ENCODE measurements at places on chromosomes 4 and X.

GRCh38 chrX:136347706-136348105 lies 46.9 kb downstream of the ADGRG4 start:
- no peak for DNase-seq

DNA sequence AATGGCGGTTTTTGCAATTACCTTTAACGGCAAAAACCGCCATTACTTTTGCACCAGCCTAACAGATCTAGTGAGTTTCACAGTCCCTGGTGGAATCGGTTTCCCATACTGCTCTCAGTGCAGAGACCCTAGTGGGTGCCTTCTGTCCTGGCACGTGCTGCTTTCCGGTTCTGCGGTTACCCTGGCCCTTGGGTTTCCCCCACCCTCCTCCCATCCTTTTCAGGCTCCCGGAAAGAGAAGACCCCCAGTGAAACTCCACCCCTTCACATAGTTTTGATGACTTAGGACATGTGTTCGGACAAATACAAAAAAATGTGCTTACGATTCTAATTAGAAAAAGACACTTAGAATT lies 36.9 kb downstream of the NLGN3 start:
- no peak for DNase-seq

- no peak for DNase-seq
Observed at GRCh38 chr4:87019246-87019791, 84.5 kb downstream of the AFF1 start.

GRCh38 chrX:23656684-23657083 lies 10.6 kb upstream of the PRDX4 start:
- no peak for DNase-seq

DNA sequence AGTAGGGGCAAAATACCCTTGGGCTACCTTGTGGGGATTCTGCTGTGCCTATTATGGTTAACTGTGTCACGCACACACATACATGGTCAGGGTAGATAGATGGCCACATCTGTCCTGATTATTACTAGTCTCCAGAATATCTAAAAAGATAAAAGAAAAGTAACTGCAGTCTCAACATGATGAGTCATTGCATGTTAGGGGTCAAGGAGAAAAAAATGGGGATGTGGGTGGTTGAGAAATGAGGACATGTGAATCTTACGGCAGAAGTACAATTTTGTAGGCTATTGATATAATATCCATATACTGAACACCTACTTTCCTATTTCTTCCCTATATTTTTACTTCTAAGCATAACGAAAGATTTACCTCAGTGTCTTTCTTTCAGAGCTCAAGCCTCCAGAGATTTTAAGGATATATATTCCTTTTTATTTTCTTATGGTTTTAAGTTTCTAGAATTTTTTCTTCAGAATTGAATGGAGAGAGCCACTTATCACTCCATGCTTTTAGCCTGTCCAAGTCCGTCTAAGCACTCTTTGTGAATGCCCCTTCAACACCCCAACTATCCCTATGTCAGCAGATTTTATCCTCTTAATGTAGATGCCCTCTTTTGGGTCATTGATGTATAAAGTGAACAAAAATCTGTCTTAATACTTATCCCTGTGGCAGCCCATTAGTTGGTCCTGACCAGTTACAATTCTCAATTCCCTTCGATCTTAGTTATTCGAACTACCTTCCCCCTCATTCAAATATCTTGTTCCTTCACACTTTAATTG lies 642.2 kb downstream of the IQCM start:
- DNase-seq: no peak
